ENCODE measurements at places on chromosomes 7 and 10.

- DNase-seq, result no peak
Observed at GRCh38 chr10:71052076-71052660, 160.2 kb upstream of the UNC5B start.

DNA sequence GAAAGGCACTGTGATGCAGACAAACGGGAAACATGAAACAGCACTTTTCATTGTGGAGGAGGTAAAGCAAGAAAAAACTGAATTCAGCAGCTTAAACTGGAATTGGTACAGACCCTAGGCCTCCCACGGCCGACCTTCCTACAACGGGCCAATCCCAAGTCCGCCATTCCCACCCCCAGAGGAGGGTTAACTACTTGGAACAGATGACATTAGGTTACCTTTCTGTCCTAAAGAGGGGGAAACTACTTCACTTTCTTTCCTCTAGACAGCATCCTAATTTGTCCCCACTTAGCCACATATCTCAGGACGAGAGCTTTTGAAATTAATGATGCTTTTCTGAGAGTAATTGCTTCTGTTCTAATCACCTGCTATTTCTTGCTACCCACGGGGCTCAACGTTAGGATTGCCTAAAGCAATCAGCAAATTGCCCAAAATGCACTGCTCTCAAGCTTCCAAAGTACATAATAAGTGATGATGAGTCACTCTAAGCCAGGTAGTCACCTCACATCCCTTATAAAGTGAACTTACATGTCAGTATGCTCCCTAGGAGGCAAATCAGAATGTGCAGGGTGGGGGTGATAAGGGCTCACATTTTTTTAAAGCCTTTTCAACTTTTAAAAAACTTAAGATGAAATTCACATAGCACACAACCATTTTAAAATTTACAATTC is 36.7 kb downstream of the LSM5 start:
- DNase-seq, result no peak

DNA sequence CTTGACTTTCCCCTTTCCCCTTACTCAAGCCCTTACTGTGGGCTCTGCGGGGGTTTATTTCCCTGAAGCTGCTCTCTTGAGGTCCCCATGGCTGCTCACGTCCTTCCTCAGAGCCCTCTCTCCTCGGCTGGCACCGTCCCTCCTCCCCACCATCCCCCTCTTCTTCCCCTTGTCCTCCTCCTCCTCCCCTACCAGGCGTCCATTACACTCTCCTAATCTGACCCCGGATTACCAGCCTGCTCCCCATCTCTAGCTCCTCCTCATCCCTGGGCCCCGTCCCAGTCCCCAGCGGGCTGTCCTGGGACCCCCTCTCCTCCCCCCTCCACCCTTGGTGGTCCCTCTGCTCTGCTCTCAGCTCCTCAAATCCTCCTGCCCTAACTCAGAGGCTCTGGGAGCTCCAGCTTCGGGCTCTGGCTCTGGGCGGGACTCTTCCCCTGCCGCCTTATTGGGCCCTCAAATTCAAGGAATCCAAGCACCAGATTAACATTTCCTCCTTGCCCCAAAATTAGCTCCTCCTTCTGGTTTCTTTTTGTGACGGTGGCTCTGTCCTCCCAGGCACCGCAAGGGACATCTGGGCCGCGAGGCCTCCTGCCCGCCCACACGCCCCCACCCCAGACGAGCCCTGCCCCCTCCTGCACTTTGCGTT is 48.5 kb upstream of the LEP start:
- DNase-seq, result no peak

DNA sequence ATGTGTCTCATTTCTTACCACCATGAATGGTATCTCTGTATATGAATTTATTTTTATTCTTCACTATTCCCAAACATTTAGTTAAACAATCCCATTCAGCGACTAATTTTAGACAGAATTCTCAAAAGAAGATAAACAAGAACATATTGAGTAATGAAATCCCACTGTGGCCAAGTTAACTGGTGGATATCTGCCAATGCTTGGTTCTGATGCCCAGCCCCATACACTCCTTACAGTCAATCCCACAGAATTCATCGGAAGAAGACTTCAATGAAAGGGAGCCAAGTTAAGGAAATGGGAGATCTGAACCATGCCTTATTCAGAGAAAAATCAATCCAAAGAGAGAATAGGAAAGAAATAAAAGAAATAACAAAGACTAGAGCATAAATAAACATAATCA is 518.0 kb downstream of the XPNPEP1 start:
- no peak for DNase-seq

- no peak for DNase-seq
Observed at GRCh38 chr7:148877517-148877916, 6.6 kb downstream of the EZH2 start.

DNA sequence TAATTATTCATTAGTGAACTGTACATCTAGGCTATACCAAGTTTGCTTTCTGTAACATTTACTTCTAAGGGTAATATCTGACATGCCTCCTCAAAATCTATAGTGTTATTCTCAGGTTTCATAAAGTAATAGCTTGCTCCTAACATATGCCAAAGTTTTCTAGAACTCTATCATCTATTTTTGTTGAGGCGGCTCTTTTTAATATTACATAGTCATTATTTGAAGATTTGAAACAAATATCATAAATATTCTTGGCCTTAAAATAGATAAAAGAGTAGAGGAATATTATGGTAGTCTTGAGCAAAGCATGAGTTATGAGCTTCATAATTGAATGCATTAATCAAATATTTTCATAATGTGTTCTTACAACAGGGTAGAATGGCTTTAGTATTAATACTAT is 327.2 kb upstream of the KCND2 start:
- no peak for DNase-seq

DNA sequence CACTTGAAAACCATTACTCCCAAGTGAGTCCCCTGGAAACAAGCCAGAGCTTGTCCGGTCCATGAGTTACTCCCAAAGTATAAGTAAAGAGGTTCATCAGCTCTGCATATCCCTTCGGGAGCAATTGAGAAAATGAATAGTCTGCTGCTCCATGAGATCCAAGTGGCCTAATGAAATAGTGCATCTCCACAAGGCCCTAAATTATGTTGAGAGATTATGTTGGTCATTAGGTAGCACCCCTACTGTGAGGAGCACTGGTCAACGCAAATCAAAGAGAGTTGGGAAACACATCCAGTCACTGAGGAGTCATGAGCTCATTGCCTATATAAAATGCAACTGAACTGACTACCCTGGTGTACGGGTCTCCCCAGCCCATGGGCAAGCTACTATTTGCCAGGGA is 205.5 kb upstream of the AOAH start:
- DNase-seq, result no peak

- no peak for DNase-seq
Observed at GRCh38 chr10:57260175-57260574, 899.1 kb upstream of the ZWINT start.

- no peak for DNase-seq
Observed at GRCh38 chr10:113982296-113982695, 61.4 kb upstream of the ADRB1 start.

GRCh38 chr10:44986670-44987069 is 8.1 kb upstream of the DEPP1 start:
- no peak for DNase-seq

- DNase-seq, result peak; percentile 9
Observed at GRCh38 chr10:114694752-114695151, 36.7 kb upstream of the ABLIM1 start.
